OCI-LY7 (cell line): ENCODE measurements at places on chromosomes 7 and 10.

DNA sequence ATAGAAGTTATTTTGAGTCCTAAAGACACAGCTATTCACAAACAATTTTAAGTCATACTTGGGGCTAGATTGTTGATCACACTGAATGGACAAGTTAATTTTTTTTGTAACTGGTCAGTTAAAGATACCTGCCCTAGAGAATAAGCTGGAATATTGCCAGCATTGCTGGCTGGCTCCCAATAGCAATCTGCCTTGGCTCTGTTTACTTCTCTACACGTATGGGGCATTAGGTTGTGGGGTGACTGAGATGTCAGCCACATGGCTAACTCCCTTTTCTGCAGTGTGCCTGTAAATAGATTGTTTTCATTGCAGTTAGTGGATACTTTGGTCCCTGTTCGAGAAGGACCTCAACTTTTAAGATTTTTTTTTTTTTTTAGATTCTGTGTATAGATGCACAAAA, 128.2 kb downstream of the SEMA3E start:
- no peak for DNase-seq

- no peak for DNase-seq
Measured at GRCh38 chr10:48447356-48448215, 141.1 kb downstream of the MAPK8 start.

DNA sequence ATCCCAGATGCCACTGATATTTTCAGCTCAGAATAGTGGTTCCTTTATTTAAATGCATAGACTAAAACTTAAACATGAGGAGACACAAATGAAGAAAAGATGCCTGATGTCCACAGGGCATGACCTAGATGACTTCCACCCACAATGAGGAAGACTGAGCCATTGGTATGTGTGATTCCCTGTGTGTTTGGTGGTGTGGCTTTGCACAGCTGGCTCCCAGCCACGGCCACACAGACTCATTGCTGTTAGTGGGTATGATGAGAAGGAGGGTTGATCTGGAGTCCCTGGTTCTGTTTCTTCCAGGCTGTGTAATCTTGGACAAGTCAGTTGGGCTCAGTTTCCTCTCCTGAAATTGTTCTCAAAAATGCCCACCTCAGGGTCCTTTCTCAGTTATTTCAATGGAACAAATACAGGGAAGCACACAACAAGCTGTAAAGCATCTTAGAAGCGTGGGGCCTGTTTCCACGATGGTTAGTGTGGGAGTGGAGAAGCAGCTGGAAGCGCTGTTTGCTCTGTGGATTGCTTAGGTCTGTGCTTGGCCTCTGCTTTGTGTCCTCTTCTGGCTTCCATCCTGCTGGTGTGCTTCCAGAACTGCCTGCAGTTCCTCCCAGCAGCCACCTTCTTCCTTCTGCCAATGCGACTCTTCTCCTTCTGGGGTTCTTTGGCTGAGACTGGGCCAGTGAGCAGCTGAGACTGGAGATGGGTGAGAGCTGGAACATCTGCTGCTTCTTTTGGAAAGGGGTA, 303.7 kb downstream of the BMPER start:
- no peak for DNase-seq

DNA sequence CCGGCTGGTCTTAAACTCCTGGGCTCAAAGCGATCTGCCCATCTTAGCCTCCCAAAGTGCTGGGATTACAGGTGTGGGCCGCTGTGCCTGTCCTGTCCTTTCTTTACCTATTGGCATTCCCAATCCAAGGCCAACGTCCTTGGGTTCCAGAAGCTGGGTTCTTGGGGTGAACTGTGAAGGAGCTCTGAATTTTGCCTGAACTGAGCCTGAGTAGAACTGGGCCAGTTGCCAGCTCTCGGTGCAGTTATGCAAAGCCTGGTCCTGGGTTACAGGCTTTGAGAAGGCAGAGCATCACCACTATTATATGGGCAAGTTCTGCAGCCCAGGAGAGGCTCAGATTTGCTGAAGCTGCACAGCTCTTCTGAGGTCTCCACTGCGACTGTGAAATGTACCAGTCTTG, 24.6 kb upstream of the SH2D4B start:
- no peak for DNase-seq

- no peak for DNase-seq
Measured at GRCh38 chr7:37327288-37327687, 121.4 kb downstream of the ELMO1 start.

DNA sequence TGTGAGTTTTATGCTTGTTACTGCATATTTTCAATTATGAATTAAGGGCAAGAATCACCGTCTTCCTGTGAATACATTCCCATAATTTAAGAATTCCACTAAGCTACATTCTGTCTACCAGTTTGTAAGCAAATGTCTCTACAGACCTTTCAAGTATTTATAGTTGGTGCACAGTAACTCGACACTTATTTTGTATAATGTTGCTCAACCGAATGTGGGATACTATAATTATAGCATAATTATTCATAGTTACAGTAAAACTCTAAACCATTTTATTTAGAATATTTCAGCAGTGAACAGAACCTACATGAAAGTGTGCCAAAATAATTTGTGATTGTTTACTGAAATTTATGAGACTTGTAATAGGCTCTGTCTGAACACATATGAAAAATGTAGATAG, 17.3 kb upstream of the CUBN start:
- no peak for DNase-seq

DNA sequence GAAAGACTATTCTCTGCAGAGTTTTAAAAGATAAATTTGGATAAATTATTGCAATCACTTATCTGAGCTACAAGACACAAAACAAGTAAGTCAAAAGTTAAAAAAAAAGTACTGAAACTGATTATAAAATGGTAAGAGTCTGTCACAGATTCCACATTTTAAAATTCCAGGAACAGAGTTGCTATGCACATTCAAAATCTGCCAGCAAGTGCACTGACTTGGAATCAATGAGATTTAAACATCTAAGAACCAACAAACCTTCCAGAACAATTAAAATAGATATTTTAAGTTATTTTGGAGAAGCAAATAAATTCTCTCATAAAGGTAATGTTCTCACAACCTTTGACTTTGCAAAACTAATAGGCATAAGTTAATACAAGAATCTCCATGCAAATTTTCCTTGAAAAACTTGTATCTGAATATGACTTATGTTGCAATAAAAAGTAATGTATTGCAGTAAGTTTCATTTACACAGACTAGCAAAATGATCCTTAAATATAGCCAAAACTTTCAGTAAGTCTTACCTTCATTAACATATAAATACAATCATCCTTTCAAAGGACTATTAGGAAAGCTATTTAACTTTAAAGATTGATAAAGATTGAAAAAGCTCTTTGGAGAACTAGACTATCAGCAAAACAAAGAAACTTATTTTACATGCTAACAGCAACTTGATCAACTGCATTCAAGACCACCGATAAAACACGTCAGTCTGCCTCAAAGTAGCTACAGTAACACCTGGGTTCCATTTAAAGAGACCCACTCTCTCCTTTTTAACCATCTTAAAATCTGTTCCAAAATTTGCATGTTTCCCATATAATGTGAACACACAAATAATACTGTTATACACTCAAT, 4.4 kb downstream of the ETV1 start:
- no peak for DNase-seq

DNA sequence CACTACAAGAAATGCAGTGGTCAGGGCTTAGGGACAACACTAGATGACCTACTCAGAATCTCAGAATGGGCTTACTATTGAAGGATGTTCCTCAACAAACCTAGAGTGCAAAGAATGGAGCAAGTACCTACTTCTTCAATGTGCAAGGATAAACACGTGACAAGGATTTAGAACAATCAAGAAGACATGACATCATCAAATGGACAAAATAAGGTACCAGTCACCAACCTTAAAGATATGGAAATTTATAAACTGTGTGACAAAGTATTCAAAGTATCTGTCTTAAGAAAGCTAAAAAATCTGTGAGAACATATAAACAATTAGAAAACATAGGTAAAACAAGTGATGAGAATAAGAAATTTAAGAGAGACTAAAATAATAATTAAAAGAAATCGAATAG, 656.1 kb downstream of the ZWINT start:
- no peak for DNase-seq

DNA sequence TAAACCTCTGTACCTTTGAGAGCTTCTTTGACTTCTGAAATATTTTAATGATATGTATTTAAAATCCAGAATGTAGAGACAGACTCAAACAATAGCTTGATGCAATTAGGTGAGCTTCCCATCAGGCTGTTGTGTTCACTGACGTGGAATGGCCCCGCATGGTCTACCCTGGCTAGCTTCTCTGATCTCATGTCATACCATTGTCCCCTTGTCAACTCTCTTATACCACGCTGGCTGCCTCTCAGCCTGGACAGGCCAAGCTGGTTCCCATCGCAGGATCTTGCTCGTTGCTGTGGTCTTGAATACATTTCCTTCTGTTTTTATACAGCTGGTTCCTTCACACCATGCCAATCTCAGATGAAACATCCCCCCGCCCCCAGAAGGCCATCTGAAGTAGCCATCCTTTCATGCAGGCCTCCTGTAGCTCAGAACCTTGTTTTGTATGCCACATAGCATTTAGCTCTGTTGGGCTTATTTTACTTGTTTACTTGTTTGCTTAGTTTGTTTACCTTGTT, 84.2 kb downstream of the FANK1 start:
- DNase-seq, result no peak

DNA sequence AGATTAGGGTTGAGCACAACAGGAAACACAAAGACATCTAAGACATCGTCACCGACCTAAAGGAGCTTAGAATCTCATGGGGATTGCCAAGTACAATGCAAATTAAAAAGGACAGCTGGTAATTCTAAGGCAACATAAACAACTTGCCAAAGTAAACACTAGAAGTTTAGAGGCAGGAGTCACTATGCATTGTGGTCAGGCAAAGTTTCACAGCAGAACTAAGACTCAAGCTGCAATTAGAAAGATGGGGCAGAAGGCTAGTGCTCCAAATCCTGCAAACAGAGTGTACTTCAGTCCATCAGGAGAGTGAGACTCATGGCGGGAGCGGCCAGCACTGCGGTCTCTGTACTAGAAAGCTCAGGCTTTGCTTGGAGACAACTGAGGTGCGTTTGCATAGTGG, 52.7 kb downstream of the HIPK2 start:
- DNase-seq, result peak; percentile 4

GRCh38 chr10:72875250-72876055, 18.1 kb upstream of the OIT3 start:
- DNase-seq, result peak; percentile 40

DNA sequence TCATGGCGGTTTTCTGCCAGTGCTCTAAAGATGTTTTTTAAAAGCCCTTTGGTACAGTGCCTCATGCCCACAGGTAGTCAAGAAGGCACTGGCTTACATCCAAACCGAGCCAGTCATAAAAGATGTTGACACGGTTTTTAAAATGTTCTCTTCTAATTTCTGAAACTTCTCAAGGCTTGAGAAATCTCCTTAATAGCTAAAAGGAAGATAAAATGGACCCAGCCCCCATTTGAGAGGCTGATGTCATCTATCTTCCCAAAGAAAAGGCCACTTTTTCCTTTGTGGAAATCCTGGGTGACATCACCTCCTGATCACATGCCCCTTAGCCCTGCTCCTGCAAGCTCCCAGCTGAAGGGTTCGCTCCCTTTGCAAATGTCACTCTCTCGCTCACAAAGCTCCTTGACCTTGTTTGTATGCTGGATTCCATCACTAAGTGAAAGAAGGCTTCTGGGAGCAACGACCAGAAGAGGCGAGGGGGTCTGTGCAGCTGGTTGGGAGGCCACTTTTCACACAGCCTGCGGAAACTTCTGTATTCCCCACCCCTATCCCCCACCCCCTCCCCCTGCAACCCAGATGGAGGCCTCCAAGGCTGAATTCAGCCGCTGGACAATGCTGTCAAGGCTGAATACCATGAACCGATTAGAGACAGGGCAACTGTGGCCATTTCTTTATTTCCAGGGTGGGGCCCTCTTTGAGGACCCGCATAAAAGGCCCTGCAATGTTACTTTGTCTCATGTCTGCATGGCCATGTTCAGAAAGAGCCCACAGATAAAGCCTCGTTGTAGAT, 122.8 kb downstream of the CUBN start:
- no peak for DNase-seq

- DNase-seq, result peak; percentile 63
Measured at GRCh38 chr10:96747734-96748550, 27.6 kb upstream of the PIK3AP1 start.

DNA sequence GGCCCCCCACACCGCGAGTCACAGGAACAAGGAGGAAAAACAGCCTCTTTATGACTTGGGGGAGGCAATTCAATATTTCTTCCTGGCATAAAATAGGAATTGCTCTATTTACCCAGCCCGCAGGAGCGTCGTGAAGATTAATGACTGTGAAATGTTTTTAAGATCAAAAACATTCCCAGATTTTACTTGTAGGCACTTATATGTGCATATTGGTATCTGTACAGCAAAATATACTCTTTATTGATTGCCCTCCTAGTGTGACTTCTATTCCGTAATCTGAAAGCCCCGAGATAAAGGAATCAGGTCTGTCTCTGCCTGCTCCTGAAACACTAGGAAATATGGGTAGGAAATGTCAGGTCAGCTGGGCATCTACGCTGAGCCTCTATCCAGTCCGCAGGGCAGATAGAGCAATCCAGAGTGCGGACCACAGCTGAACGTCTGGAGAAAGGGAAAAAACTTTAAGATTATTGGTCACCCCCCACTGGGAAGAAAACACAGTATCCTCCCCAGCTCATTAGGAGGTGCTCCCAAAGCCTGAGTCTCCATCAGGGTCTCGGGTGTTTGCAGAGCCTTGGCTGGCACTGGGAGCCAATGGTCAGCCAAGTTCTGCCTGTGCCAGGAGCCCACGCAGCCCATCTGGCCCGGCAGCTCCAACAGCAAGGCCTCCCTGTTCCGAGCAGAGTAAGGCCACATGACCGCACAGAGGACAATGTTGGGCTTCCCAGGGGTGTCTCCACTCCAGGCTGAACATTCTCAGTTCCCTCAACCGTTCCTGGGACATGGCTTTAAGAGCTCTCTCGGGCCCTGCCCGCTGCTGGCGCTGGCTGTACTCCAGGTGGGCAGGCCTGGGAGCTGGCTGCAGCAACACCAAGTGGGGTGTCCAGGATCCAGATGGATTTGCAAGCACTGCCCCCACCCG, 7.7 kb downstream of the CTBP2 start:
- no peak for DNase-seq

DNA sequence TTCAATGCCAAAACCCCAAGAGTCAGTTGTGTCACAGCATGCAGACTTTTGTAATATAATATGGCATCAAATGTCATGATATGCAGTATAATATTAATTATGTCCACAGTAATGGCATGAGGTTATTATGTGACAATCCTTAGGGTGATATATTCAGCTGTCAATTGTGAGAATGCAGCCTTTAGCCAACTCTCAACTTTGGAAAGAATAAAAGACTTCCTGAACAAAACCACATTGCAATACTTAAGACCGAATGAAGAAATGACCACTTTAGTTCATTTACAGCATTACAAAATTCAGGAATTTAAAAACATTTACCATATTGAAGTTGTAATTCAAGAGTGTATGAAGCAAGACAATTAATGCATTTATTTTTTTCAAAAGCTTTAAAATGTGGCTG, 45.4 kb downstream of the CPVL start:
- no peak for DNase-seq

DNA sequence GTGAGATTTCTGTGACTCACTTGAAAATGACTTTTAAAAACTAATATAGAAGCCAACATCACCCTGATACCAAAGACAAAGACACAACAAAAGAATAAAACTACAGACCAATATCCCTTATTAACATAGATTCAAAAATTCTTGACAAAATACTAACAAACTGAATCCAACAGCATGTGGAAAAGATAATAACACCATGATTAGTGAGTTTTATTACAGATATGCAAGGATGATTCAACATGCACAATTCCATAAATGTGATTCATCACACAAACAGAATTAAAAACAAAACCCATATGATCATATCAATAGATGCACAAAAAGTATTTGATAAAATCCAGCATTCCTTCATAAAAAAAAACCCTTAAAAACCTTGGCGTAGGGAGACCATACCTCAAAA, 6.5 kb downstream of the MGAM start:
- no peak for DNase-seq

GRCh38 chr10:36489181-36489580, 636.2 kb upstream of the ANKRD30A start:
- no peak for DNase-seq
